Epithelial cell of esophagus (primary cell): ENCODE measurements at places on chromosomes 3 and 15.

GRCh38 chr3:28940530-28940929 lies 340.3 kb upstream of the RBMS3 start:
- no peak for DNase-seq

GRCh38 chr3:64814351-64814750 lies 126.6 kb upstream of the ADAMTS9 start:
- no peak for DNase-seq

GRCh38 chr15:32707436-32707835 lies 10.4 kb upstream of the GREM1 start:
- no peak for DNase-seq

DNA sequence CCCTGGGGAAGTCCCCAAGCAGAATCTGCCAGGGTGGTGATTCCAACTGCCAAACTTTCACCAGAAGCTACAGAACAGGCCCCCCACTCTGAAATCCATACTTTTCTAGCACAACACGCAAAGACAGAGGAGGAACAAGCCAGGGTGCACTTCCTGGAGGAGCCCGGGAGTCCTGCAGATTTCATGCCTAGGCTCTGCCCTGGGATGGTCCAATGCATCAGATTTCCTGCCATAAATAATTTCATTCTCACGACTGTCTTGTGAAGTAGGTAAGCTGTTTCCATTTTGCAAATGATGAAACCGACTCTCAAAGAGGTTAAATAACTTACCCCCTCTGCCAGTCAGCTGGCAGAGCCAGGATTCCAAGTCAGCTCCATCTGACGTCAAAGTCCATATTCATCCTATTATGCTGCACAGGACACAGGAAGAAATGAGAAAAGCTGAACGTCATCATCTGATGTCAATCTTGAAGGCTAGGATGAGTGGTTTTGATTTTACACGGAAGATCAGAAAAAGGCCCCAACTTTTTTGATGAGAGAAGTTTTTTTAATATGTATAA lies 134.8 kb upstream of the IGF1R start:
- DNase-seq, result no peak

DNA sequence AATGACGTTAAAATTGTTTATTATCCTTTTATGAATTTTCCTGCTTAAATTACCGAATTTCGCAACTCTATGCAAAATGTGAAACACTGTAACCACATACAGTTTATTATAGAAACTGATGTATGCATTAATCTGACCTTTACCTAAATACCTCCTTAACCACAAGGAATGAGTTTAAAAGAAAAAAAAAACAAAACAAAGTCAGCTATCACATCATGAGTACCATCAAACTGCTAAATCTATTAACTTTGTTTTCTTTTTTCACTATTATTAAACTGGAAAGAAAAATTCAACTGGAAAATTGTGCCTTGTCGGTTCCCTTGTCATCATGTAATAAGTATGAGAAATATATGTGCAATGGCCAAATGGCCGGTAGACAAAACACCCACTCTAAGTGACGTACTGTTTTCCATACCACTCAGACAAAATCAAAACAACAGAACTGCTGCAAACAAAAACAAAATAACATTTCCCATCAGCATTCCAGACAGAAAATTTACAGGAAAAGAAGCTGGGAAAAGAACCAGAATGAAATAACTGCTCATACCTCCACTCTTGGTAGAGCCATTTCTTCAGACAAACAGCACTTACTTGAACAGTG lies 415.3 kb downstream of the FOXP1 start:
- DNase-seq, result no peak

GRCh38 chr15:70528816-70529215 lies 234.5 kb downstream of the UACA start:
- DNase-seq, result no peak

GRCh38 chr15:71568227-71568626 lies 242.1 kb upstream of the NR2E3 start:
- no peak for DNase-seq

- no peak for DNase-seq
Observed at GRCh38 chr3:45409921-45410320, 21.5 kb downstream of the LARS2 start.

GRCh38 chr3:181623924-181624694 lies 87.6 kb upstream of the SOX2 start:
- DNase-seq, result peak; percentile 81

DNA sequence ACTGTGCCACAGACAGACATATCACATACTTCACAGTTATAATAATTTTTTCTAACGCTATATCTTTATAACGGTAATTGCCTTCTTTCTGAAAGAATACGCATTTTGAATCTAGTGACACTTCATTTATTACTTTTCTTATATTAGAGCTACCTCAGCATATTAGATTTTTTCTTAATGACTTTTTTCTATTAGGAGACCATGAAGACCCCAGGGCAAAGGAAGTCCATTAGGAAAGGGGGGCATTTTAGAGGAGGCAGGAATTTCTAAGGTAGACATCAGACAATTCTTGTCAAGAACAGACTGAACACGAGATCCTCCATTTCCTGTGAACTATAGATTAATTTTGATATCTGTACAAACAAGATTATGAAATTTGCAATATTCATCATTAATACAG lies 90.5 kb upstream of the NSMCE3 start:
- DNase-seq, result no peak

GRCh38 chr15:38391191-38391590 lies 62.7 kb upstream of the FAM98B start:
- DNase-seq, result no peak

- DNase-seq, result peak; percentile 37
Observed at GRCh38 chr15:36591536-36592411, 12.3 kb downstream of the CDIN1 start.

DNA sequence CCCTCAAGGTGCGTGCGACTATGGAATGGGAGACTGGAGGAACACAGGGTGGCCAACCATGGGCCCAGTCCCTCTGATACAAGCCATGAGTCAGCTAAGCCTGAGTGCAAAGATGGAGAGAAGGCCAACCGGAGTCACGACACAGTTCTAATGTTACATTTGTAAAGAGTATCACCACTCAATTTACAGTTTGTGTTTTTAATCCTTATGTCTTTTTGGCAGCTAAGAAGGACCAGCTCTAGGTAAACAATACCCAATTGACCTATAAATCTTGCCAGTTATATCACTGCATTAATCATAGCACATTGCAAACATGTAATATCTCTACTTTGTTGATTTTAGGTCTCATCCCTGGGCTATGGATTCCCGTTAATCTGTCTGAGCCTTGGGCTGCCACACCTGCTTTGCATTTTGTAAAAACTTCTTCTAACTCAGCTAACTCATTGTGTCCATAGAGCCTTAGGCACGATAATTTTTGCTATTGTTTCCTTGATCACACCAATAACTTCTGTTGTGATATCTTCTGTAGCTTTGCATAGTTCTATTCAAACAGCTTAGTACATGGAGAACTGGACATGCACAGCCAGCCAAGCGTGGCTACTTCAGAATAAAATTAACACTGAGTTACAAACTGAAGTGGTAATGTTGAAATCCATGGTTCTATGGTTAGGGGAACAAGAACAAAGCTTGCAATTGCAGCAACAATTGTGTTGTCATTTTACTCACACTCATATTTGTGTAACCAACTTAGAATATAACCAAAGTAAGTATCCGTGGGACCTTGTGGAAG lies 50.3 kb downstream of the LSM3 start:
- DNase-seq, result peak; percentile 22

DNA sequence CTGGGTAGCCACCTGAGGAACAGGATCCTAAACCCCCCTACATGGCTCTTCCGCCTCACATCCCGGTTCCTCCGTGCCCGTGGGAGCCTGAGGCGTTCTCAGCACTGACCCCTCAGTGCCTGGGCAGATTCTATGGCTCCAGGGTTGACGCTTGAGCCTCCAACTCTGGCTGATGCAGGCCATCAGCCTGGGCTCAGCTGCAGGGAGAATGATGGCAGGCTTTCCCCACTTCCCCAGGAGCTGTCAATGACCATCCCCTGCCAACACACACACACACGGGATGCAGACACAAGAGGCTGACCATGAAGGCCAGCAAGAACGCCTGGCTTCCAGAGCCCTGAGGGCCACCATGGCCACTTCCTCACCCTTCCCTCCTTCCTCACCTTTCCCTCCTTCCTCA lies 15.8 kb upstream of the IGDCC3 start:
- DNase-seq, result no peak

DNA sequence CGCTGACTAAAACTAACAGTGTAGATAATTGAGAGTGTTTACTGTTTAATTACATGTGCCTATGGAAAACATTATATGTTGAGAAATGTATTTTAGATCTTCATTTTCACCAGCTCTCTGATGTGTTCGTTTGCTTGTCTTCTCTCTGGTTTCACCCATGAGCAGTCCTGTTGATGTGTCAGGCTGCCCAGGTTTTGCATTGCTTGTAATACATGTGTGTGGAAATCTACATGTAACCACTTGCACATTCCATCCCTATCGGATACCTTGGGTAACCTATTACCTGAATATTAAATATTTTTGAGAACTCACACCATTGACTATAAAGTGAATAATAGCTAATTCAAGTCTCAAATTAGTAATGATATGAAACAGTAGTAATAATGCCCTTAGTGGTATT lies 13.1 kb downstream of the PPP4R2 start:
- peak; percentile 65 for DNase-seq

DNA sequence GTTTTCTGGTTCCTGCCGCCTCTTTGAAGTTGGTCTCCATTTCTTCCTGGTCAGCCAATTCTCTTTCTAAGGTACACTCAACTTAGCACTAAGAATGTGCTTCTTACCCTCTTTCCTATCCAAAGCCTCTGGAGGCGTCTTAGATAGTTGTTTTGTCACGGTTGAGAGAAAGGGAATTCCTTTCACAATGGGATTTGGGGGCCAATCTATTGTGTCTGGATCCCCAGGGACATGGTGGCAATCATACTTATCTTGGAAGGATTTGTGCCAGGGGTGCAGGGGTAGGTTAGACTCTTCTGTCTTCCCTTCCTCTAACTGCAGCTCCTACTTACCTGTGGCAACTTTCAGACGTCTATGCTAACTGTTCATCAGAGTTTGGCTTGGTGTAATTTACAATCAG lies 287.1 kb downstream of the SOX2 start:
- no peak for DNase-seq

DNA sequence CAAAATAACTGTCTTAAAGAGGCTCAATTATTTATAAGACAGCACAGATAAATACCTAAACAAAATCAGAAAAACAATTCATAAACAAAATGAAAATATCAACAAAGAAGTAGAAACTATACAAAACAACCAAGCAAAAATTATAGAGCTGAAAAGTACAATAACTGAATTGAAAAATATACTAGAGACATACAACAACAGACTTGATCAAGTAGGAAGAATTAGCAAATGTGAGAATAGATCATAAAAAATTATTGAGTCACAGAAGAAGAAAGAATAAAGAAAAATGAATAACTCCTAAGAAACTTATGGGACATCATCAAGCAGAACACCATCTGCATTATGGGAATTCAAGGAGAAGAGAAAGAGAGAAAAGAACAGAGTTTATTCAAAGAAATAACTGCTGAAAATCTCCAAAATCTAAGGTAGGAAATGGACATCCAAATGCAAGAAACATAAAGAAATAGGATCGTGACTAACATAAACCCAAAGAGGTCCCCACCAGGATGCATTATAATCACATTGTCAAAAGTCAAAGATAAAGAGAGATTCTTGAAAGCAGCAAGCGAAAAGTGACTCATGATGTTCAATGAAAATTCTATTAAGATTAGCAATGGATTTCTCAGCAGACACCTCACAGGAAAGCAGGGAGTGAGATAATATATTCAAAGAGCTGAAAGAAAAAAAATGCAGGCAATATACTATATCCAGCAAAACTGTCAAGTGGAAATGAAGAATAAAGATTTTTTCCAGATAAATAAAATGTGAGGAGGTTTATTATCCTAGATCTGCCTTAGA lies 85.9 kb downstream of the DCLK3 start:
- peak; percentile 75 for DNase-seq

GRCh38 chr3:195095035-195095703 lies 175.8 kb downstream of the XXYLT1 start:
- DNase-seq, result no peak

GRCh38 chr3:176855901-176856486 lies 341.3 kb downstream of the TBL1XR1 start:
- DNase-seq, result no peak

DNA sequence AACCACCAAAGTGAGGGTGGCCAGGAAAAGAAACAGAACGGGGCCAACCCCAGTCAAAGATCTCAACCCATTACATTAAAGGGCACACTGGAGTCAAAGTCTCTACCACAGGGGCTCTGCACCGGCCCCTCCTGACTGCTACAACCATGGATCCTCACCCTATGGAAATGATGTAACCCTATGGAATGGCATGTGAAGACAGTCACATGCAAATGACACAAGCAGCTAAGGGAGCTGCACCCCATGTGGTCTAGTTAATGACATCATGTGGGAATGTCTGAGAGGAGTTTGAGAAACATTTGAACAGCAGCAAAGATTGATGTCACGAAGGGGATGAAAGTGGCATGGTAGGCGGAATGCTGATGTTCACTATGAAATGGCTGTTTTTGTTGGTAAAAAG lies 298.2 kb upstream of the SLCO3A1 start:
- no peak for DNase-seq

- DNase-seq, result peak; percentile 84
Observed at GRCh38 chr15:92821491-92822116, 78.5 kb upstream of the CHD2 start.

DNA sequence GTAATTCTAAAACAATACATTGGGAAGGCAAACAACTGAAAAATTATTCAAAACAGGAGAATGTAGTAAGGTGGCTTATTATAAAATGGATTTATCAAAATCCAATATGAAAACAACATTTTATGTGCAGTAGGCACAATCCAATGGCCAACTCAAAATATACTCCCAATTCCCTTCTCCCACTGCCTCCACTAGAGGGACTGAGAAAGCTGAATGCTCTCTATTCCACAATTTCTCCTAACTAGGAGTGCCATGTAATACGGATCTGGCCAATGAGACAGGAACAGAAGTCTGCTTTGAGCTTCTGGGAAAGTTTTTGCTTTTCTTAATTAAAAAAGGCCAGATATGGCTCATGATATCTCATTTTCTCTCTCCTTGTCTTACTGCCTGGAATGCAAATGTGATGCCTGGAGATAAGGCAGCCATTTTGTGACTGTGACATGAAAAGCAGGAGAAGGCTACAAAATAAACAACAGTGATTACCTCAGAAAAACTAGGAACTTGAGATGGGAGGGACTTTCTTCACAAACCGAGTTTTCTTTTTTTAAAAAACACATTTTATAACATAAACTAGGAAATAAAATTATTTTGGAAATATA lies 18.8 kb upstream of the VGLL4 start:
- DNase-seq, result peak; percentile 36

GRCh38 chr15:42046597-42046996 lies 25.8 kb upstream of the PLA2G4E start:
- DNase-seq, result no peak
